GM23248 (cell line): ENCODE measurements at places on chromosomes 12 and 14.
A peak's percentile ranks its signal among the peaks of the same experiment; 100 is the strongest.

DNA sequence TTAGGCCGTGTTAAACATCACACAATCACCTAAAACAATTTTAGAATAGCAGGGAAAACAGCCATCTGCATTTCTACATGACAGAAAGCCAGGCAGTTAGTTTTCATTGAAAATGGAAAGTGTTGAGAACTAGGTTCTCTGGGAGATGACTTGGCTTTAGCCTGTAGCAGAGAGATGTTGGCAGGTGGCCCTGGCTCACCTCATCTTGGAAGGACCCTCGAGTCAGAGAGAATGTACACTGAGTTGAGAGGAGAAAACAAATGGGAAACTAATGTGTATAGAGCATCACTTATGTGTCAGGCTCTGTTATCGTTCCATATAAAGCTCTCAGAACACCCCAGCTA lies 51.9 kb downstream of the SUSD6 start:
- H3K36me3 ChIP-seq = no peaks in the 10 kb centered on the region
- peak overlapping the region; percentile 55 for H3K27ac ChIP-seq
- no peaks in the 10 kb centered on the region for H3K27me3 ChIP-seq
- no peak overlapping the region for H3K4me3 ChIP-seq
- peaks cover 52% of the 10 kb centered on the region for H3K4me1 ChIP-seq

GRCh38 chr12:98418357-98419075 lies 96.9 kb upstream of the TMPO start:
- H3K4me1 ChIP-seq = peaks cover 28% of the 10 kb centered on the region
- DNase-seq = peak; percentile 99
- H3K36me3 ChIP-seq = no peaks in the 10 kb centered on the region
- H3K27me3 ChIP-seq = no peaks in the 10 kb centered on the region
- H3K27ac ChIP-seq = peak overlapping the region; percentile 60

DNA sequence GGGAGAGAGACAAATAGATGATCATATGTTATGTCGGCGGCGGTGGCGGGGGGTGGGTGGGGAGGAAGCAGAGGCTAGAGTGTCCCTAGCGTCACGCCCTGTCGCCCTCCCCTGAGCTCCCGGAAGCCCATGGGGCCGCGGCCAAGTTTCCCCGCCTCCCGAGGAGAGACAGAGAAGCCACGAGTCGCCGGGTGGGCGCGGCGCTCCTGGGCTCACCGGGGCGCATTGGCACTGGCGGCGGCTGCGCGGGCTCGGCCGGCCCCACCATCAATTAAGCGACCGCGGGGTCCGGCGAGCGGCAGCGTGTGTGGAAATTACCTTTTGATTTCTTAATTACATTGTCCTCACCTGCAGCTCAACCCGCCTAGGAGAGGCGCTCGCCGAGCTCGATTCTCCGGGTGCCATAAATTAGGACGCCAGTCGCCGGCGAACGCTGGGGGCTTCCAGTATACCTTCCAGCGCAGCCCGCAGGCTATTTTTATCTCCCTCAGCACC lies 119.9 kb upstream of the LHX5 start:
- no peak for DNase-seq
- H3K4me3 ChIP-seq = no peak overlapping the region
- no peaks in the 10 kb centered on the region for H3K4me1 ChIP-seq
- no peak overlapping the region for H3K27ac ChIP-seq

GRCh38 chr12:49019443-49020324 lies 1.1 kb upstream of the PRKAG1 start:
- H3K36me3 ChIP-seq = peaks cover 14% of the 10 kb centered on the region
- H3K4me1 ChIP-seq = peaks cover 13% of the 10 kb centered on the region
- H3K27me3 ChIP-seq = no peaks in the 10 kb centered on the region
- DNase-seq = peak; percentile 61
- H3K4me3 ChIP-seq = peak overlapping the region; percentile 88
- peak overlapping the region; percentile 99 for H3K27ac ChIP-seq

- H3K4me3 ChIP-seq = no peak overlapping the region
- H3K4me1 ChIP-seq = no peaks in the 10 kb centered on the region
- DNase-seq = no peak
These were observed 18.3 kb downstream of the MTRFR start for GRCh38 chr12:123251403-123252076.

DNA sequence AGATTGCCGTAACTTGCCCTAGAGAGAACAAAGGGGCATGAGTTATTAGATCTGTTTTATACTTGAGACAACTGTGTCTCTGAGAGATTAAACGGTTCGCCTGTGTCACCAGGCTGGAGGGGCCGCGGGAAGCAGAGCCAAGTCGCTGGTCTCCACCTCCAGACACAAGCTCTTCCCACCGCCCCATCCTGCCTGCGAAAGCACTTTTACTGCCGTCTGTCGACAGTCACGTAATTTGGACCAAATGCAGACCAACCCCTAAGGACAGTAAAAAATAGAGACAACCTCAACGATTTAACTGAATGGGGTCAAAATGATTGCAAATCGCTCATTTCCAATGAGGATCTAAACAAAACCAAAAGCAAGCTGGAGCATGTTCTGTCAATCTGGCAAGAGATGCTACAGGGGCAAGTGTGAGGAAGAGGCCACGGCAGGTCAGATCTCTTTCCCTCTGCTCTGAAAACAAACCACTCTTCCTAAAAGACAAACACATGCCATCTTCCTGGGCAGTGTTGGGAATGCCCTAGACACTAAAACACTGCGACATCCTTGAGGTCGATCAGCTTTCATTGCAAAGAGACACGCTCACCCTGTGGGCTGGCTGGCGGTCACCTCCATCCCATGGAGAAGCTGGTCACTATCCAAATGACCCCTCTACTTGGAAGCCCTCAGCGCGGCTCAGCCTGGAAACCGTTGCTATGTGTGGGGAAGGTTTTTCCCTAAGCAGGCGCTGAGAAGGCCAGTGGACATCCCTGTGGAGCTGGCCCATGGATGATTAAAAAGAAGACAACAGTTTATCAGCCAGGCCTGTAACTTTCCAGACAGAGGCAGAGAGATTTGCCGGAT lies 17.1 kb downstream of the GSC start:
- no peak overlapping the region for H3K4me3 ChIP-seq
- H3K27me3 ChIP-seq = no peaks in the 10 kb centered on the region; the same call in 1 of the 2 replicates
- no peak for DNase-seq
- H3K4me1 ChIP-seq = no peaks in the 10 kb centered on the region

DNA sequence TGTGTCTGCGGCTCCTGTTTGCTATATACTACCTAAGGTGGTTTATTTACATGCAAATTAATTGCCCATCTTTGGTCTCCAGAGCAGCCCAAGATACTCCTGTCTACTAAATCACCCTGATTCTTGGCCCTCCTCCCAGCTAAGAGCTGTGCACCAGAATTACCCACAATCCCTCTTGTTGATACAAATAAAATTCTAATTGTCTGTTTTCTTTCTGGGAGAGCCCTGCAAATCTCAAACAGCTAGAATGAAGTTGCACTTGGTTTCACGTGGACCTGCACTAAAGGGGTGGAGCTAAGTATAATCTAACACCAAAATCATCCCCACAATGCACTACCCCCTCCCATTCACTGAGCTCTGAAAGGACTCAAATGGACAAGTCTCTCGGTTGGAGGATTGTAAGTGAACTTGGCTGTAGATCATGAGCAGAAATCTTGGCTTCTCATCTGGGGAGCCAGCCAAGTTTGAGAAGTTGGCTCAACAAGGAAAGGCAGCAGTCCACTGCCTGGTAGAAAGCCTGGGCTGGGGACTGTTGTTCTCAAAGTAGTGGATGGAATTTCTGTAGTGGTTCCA lies 6.6 kb downstream of the MAX start:
- H3K27me3 ChIP-seq = no peaks in the 10 kb centered on the region
- no peak overlapping the region for H3K4me3 ChIP-seq
- peak overlapping the region; percentile 44 for H3K27ac ChIP-seq
- H3K36me3 ChIP-seq = peaks cover 40% of the 10 kb centered on the region
- peak; percentile 73 for DNase-seq

DNA sequence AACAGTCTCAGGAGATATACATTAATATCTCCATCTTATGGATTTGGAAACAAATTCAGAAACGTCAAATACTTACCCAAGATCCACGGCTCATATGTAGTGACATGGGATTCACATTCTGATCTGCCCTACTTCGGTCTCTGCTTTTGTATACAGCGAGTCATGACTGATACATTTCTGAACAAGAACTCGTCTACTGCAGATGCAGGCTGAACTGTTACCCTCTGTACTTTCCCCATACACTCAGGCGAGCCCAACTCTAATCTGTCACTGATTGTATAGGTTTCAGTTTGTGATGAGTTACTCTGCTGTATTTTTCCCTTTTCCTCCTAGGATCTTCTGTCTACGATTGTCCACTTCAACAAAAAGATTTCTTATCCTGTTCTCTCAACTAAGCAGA lies 441.6 kb downstream of the CCDC91 start:
- no peaks in the 10 kb centered on the region for H3K4me1 ChIP-seq
- no peaks in the 10 kb centered on the region for H3K27me3 ChIP-seq
- no peak overlapping the region for H3K4me3 ChIP-seq
- H3K36me3 ChIP-seq = no peaks in the 10 kb centered on the region

DNA sequence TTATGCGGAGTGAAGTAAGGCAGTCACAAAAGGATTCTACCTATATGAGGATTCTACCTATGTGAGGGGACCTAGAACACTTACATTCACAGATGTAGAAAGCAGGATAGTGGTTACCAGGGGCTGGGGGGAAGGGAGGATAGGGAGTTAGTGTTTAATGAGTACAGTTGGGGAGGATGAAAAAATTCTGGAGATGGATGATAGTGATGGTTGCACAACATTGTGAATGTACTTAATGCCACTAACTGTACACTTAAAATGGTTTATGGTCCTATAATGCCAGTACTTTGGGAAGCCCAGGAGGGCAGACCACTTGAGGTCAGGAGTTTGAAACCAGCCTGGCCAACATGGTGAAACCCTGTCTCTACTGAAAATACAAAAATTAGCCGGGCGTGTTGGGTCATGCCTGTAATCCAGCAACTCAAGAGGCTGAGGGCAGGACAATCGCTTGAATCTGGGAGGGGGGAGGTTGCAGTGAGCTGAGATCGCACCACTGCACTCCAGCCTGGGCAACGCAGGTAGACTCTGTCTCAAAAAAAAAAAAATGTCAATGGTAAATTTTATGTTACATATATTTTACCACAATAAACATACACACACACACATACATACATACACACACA lies 25.4 kb downstream of the SVOP start:
- no peaks in the 10 kb centered on the region for H3K27me3 ChIP-seq
- no peaks in the 10 kb centered on the region for H3K4me1 ChIP-seq
- no peak overlapping the region for H3K27ac ChIP-seq
- H3K36me3 ChIP-seq = no peaks in the 10 kb centered on the region

DNA sequence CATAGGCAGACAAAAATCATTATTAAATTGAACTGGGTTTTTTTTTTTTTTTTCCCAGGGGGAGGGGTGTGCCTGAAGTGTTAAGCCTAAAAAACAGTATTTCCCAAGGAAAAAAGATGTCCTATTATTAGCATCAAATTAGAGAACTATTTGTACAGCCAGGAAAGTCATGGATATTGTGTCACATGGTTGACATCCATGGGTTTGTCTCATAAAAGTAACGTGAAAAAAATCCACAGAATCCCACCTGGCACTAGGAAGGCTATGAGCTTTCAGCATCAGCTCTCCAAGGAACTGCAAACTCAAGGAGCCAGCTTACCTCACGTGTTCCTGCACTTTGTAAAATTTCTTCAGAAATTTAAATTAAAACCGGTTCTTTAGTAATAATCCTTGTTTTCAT lies 69.1 kb upstream of the EGLN3 start:
- H3K4me3 ChIP-seq = no peak overlapping the region
- H3K27ac ChIP-seq = no peak overlapping the region
- no peaks in the 10 kb centered on the region for H3K36me3 ChIP-seq
- peaks cover 46% of the 10 kb centered on the region for H3K27me3 ChIP-seq

DNA sequence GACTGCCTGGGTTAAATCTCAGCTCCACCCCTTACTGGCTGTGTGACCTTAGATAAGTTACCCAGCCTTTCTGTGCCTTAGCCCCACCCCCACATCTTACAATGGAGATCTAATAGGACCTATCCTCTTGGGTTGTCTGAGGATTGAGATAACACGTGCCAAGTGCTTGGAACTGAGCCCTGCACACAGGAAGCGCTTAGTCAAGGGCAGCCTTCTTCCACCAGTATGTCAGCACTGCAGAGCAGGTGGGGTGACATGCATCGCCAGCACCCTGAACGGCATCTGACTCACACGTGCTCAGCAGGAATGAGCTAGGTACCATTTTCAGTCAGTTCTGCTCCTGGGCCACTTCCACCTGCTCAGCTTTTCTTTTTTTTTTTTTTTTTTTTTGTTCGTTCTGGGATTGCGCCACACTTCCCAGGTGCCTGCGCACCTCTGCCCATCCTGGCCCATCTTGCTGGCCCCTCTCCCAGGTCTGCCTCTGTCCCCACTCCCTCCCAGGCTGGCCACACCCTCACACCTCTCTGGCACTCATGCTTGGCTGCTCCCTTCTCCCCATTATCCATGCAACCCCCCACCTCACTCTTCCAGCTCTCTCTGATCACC lies 19.6 kb downstream of the LGMN start:
- H3K4me1 ChIP-seq = peaks cover 3% of the 10 kb centered on the region; the same call in 1 of the 2 replicates
- DNase-seq = no peak
- no peak overlapping the region for H3K27ac ChIP-seq
- no peak overlapping the region for H3K4me3 ChIP-seq
- 0 out of 2 replicates have a peak, but pooled peaks cover 6% of the 10 kb centered on the region for H3K36me3 ChIP-seq

DNA sequence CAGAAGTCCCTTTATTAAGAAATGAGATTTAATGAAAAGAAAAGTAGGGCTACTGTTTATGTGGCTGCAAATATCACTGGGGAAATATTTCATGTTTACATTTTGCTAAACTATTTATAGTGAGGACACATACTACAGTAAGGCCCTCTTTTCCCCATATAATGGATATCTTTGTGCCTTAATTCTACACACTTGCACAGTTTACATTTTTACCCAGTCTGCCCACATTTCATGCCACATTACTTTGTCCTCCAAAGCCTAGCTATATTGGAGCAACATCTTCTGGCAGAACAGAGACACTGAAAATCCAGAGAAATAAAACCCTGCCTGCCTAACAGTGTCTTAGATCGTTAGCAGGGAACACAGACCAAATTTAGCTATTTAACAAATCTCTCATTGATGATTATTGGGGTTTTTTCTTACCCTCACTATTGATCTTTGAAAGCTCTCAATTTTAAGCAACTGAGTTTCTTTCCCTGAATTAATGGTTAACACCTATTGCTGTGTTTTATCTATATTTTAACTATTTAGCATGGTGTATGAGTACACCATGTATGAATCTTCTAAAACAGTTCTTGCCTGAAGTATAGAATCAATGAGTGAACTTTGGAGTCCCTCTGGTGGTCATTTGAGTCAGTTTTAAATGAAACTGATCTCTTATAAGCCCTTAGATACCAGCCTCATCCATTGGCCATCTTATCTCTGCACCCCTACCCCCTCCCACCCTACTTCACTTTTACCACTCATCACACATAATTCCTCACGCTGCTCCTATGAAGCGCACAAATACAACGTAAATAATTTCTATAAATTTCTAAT lies 170.2 kb downstream of the BCAT1 start:
- H3K4me1 ChIP-seq = no peaks in the 10 kb centered on the region
- peaks cover 19% of the 10 kb centered on the region for H3K27me3 ChIP-seq
- peak; percentile 47 for DNase-seq
- H3K27ac ChIP-seq = no peak overlapping the region
